ENCODE measurements at places on chromosomes 3 and 15.

DNA sequence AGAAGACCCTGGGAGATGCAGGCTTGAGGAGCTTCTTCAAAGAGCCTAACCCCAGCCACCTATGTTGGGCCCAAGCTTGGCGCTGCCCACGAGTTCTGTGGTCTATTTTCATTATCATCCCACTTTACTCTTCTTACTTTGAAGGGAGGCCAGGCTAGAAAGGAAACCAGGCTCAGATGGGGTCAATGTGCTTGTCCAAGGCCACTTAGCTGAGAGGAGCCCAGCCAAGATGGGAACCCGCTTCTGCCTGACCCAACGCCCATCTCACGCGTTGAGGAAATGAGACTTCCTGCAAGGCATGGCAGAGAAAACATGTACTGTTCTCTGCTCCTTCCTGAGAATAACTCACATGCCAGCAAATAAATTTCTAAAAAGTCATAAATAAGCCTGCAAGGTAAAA lies 486.3 kb upstream of the PROK2 start:
- no peak for DNase-seq

- no peak for DNase-seq
Measured at GRCh38 chr3:9373465-9373864, 10.6 kb downstream of the THUMPD3 start.

DNA sequence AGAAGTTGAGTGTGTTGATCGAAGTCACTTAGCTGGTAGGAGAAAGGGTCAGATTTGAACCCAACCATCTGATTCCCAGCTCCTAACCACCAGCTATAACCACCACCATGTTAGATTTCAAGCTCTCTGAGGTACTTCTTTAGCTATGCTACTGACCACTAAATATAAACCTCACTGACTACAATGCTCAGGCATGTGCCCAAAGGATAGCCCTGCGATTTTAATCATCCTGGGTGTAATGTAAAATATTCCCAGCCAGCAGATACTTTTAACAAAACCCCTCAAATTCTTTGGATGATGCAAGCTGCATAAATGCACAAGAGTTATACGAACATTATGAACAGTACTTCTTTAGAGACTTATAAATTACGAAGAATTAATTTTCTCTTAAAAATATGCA lies 115.2 kb upstream of the TSC22D2 start:
- no peak for DNase-seq

- DNase-seq = no peak
Measured at GRCh38 chr3:124428372-124429128, 301.7 kb upstream of the UMPS start.

- DNase-seq = no peak
Measured at GRCh38 chr15:51054535-51054934, 40.2 kb downstream of the TNFAIP8L3 start.

DNA sequence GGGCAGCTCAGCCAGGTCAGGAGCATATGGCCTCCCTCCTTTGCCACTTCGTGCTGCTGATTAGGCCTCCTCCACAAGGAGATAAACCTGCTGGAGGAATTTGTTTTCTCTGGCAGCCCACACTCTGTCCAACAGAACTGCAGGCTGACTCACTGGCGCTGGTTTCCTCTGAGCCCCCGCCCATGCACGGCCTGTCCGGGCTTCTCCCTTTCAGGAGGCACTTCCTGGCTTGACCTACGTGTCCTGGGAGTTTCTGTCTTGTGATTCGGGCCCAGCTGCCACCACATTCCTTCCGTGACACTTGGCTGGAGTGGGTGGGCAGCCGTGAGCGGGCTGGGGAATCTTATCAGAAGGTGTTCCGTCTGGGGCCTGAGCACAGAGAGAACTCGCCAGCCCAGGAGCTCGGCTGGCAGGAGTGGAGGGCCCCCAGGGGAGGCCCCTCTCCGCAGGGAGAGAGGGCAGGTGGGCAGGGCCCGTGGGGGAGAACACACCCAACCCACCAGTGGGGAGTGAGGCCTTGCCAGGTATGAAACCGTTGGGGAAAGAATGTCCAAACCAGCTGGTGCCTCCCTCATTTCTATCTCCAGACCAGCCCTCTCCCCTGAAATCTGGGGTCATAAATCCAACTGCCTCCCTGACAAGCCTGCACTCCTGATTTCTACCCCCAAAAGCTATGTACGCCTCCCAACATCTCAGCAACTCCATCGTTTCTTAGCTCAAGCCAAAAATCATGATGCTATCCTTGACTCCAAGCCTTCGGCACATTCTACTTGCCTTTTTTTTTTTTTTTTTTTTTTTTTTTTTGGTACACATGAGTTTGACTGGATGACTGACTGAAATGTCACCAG lies 110.6 kb upstream of the MEF2A start:
- no peak for DNase-seq

DNA sequence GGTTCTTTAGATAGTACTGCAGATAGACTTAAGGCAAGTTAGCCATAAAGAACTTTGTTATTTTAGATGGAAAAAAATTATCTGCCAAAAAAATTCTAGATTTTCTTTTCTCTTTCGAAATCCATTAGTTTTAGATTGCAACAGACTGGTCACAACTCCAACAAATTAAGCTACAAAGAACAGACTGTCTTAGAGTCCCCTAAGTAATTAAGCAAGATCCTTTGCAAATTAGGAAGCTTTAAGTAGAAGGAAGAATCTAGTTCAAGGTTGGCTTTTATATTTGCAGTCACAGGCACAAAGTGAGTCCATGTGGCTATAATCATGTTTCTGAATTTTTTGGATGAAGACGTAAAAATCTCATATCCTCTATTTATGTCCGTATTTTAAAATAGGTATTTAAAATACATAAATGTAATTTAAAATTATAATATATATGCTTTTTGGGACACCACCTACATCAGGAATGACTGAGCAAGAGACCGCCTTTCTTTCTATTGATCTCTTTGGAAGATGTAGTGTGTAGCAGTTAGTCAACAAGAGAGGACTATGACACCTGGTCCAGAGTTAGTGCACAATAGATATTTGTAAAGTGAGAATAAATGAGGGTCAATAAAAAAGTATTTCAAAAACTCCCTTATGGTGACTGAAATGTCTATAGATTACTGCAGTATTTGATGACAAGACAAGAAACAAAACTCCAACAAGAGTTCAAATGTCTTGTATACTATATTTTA lies 34.4 kb downstream of the TMEM45A start:
- DNase-seq = no peak
